Hematopoietic multipotent progenitor cell treated with erythropoietin and hydrocortisone succinate and interleukin-3 and kit ligand, for 15 days (in vitro differentiated cells): ENCODE measurements at places on chromosomes 16 and 17.

GRCh38 chr16:8826278-8826879 lies 28.7 kb downstream of the PMM2 start:
- no peak for DNase-seq

DNA sequence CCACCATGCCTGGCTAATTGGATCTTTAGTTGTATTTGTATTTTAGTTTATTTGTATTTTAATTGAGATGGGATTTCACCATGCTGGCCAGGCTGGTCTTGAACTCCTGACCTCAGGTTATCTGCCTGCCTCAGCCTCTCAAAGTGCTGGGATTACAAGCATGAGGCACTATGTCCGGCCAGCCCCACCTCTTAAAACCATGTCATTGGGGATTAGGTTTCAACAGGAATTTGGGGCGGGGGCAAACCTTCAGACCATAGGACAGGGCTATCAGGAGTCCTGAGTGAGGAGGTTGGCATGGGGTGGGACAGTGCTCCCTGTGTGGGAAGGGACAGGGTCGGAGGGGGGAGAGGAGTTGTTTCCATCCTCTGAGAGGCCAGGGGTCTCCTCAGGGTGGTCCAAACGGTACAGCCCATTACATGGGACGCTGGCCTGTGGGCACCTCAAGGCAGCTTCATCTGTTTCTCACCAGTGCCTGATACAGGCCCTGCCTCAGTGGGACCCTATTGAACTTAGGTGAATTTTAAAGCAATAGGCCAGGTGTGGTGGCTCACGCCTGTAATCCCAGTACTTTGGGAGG lies 21.6 kb downstream of the GAA start:
- DNase-seq = no peak

DNA sequence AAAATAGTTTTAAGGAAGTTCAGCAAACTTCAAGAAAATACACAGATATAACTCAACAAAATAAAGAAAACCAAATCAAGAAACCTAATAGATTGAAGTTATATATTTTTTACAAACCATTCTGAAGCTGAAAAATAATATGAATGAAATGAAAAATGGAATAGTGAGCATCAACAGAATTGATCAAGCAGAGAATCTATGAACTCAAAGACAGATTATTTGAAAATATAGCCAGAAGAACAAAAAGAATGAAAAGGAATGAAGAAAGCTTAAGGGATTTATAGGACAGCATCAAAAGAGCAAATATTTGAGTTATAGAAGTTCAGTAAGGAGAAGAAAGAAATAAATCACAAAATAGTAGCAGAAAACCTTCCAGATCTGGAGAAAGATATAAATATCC lies 37.8 kb downstream of the CDR2 start:
- no peak for DNase-seq

GRCh38 chr16:9177861-9178260 lies 86.4 kb downstream of the HAPSTR1 start:
- DNase-seq = no peak

DNA sequence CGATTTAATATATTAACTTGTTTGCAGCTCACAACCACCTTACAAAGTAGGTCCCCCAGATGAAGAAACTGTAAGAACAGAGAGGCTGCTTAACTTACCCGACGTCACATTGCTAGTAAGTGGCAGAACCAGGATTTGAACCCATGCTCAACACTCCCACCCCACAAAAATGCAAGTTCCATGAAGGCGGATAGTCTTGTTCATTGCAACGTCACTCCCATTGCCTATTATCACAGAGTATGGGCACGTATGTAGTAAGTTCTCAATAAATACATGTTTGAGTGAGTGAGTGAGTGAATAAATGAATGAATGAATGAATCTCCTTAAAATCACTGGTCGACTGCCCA lies 1.1 kb downstream of the USP31 start:
- no peak for DNase-seq

- DNase-seq = no peak
Observed at GRCh38 chr17:77451245-77451893, 310.6 kb downstream of the SEC14L1 start.

DNA sequence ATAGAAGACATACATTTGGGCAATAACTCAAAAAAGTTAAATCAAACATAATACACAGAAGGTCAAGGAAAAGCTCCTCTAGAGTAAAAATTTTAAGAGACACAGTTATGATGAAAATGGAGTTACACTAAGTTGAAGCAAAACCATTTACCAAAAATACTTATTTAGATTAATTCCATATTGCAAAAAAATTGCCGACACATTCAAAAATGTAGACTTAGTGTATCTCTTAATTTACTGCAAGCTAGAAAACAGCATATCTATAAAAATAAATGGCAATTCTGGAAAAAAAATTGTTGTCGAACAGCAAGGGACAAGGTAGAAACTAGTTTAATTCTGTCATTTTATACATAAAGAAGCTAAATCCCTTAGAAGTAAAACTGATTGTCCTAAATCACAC lies 248.7 kb upstream of the KIF2B start:
- DNase-seq = no peak

DNA sequence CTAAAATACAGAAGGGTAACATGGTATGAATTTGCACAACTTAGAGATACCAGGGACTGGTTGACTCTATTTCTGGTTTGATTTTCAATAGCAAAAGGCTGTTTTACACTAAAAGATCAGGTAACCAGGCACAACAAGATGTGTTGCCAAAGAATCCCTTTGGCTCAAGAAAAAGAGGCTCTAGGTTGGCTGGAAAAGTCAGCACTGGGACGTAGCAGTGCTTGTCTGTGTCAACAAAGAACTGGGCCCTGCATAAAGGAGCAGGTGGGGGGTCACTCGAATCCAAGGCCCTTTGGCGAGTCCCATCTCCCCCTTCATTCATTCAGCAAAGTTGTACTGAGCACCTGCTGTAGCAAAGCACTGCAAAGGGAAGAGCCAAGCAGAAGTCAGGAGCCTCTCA lies 18.4 kb downstream of the SDR42E1 start:
- DNase-seq = no peak

DNA sequence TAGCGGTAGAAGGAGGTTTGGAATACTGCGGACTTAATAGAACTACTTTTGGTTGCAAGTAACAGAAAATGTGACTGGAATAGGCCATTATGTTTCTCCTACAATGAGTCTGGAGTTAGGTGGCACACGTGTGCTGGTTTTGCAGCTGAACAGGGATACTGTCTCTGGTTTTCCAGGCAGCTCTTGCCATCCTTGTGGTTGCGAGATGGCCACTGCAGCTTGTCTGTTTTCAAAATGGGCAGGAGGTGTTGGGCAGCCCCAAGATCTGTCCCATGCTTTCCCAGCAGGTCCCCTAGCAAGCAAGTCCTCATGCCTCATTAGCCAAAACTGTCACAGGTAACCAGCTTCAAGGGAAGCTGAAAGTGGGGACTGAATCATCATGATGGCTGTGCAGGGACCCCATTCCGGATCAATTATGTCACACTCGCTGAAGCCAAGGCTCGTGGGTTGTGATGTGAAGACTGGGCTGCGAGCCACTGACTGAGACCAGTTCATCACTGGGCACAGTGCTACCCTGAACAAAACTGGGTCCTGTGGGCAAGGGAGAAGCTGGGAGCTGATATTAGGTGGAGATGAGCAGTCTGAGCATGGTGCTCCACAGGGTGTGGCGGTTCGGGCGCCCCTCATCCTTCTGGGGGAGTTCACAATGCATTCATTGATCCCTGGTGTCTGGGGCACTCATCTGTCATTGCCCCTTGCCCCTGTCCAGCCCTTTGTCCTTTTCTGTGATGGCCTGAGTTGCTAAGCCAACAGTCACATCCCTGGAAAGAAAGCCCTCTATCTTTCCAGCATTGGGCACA lies 82.1 kb downstream of the KSR1 start:
- no peak for DNase-seq

GRCh38 chr16:11177578-11178160 lies 78.3 kb downstream of the SOCS1 start:
- no peak for DNase-seq

GRCh38 chr16:85523602-85524364 lies 89.3 kb upstream of the GSE1 start:
- DNase-seq = no peak

- peak; percentile 86 for DNase-seq
Observed at GRCh38 chr17:1865252-1866037, 35.6 kb downstream of the RPA1 start.

DNA sequence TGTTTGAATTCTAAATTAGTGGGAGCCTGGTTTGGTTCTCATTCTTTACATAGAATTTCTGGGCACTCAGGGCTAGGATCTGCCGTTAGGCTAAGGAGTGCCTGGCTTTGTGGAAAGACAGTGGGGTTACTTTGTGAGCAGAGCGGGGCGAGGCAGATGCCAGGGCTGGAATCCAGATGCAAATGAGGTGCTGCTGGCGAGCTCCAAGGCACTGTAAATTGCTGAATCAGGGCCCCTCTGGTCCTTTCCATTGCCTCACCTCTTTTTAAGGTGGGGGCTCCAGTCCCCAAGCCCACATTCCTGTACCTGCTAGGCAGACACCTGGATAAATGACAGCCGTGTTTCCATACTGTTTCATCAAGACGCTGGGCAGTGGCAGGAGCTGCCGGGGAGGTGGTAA lies 33.8 kb downstream of the PIPOX start:
- DNase-seq = no peak

DNA sequence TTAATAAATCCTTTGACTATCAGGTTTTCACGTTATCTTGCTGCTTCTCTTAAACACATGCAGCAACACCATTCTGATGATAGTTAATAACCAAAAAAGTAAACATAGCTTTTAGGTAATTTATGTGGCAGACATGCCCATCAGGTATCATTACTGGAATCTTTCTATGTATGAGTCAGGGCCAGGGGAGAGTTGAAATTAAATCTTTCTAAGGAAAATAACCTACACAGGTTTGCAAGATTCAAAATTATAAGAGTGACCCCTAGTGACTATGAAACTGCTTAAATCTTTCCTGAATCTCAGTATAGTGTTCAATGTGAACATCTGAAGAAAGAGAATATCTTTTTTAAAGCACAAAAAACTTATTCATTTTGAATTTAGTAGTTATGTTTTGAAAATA lies 666.6 kb downstream of the CDH11 start:
- no peak for DNase-seq

DNA sequence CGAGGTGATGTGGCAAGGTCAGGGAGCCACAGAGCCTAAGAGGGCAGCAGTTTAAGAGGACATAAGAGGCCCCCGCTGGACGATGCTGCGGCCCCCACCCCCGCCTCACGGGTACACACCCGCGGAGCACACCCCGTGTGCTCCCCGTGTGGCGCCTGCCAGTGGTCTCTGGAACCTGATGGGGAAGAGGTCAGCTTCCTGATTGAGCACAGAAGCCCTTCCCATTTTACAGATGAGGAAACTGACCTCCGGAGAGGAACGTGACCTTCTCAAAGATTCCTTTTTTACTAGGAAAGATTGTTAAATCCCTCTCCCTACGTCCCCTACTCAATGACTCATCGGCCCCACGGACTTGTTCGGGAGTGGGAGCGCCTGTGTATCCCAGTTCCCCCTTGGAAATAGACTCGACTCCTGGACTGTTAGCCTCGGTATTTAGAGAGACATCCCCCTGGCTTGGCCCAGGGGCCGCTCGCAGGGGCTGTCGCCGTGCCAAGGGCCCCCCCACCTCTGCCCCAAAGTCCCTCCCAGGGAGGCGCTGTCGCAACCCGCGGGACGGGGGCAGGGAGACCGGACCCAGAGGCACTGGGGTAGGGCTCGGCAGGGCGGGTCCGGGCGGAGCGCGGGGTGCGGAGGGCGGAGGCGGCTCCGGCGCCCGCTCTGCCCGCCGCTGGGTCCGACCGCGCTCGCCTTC lies at the start of gene ABCC3:
TSS of gene ABCC3 (plus strand) at position 658 of the 691 bp plus-strand sequence. CDS start 56 bp downstream, outside the sequence.
- no peak for DNase-seq

- no peak for DNase-seq
Observed at GRCh38 chr16:1621851-1622250, 9.7 kb downstream of the CRAMP1 start.

GRCh38 chr17:78113804-78114785 lies 14.5 kb downstream of the TMC6 start:
- DNase-seq = no peak

DNA sequence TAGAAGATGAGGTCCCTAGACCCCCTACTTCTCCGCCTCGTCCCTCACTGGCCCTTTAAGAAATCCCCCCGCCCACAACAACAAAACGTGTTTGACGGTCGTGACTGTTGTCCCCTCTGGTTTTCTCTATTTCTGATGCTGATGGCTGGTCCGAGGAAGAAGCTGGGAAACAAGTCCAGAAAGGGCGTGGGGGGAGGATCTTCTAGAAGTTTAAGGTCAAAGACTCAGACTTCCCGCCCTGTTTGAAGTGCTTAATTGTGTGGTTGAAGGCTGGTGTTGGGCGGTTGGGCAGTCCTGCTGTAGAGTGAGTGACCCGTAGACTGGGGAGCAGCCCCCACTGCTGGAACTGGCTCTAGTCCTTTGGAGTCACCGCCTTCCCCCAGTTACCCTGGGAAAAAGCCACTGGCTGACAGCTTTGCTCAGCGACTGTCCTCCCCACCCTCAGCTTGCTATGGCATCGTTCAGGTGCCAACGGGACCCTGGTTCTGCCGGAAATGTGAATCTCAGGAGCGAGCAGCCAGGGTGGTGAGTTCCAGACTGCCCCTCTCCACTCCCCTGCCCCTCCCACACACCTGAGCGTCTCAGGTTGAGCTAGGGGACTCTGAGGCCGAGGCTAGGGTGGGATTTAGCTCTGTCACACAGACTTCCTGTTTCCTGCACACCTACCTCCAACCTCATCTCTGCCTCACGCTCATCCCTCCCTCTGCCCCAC lies 1.6 kb downstream of the MLLT6 start:
- DNase-seq = no peak

- no peak for DNase-seq
Observed at GRCh38 chr17:47957591-47958490, at the start of gene PRR15L. Gene PRR15L (minus strand): TSS chr17:47957883. CDS start chr17:47953234, 4,649 bp downstream.

- DNase-seq = no peak
Observed at GRCh38 chr17:7797976-7798375, 36.0 kb upstream of the KDM6B start.

DNA sequence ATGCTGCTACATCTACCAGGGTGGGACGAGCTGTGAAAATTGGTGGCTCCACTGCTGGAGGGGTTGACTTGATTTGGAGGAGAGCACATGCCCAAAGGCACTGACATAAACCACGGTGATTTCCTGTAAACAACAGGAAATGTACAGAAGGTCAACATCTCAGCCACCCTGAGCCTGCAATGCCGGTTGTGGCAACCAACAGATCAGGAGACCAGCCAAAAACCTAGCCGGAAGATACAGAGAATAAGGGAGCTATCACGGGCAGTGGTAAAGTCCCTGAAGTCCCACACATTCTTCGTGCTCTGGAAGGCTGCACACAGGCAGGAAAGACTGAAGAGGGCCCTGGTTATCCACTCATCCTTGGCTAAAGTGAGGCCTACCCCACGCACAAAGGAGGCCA lies 56.2 kb downstream of the ADCY9 start:
- DNase-seq = no peak

DNA sequence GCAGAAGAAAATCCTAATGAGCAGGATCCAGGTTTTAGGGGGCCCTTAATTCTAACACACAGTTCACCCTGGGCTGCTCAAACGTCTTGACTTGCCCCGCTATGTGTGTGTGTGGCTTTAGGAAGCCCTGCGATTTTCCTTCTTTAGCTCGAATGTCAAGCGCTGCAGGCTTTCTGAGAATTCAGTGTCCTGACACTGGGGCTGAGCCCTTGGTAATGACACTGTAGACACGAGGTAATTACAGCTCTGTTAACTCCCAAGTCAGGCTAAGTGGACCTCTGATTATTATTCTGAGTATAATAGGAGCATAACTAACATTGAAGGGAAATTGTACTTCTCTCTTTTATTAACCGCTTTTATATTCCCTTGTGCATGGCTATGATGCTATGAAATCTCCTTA lies 202.1 kb downstream of the RBFOX1 start:
- no peak for DNase-seq
